ENCODE measurements at places on chromosomes 12 and 14.

DNA sequence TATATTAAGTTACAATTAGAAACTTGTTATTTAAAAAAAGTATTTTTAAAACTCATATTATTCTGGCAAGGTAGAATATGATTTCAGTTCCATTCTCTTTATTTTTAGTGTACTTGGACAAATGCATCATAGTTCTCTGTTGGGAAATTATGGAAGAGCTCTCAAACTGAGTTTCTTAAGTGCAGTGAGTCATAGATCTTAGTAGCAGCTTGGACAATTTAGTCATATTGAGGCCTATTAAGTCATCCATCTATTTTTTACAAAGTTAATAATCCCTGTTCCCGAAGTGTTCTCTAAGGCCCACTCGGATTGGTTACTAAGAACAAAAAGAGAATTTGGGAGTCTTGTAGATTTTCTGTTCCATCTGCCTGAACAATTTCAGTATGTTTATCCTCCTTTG is 113.9 kb downstream of the ANO4 start:
- no peak for DNase-seq

GRCh38 chr14:101350691-101351090 is 210.6 kb upstream of the DIO3 start:
- DNase-seq, result no peak

GRCh38 chr12:102322254-102322653 is 124.6 kb upstream of the PMCH start:
- no peak for DNase-seq

- DNase-seq, result no peak
These were observed 117.5 kb downstream of the MDGA2 start for GRCh38 chr14:47557894-47558293.

DNA sequence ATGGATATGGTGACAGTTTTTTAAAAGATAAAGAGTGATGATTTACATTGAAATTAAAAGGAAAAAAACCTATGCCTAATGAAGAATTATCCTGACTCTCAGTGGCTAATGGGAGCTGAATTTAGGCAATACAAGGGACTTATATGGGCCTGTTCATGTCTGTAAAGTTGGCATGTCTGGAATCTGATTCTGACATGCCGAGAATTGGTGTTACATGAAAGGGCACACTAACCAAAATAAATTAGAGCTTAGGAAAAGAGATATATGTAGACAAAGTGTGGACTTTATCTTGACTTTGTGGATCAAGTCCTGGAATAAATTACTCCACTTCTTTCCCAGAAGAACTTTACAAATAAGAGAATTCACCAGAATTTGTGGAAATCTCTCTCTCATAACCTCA is 1.1 kb downstream of the TDG start:
- no peak for DNase-seq

DNA sequence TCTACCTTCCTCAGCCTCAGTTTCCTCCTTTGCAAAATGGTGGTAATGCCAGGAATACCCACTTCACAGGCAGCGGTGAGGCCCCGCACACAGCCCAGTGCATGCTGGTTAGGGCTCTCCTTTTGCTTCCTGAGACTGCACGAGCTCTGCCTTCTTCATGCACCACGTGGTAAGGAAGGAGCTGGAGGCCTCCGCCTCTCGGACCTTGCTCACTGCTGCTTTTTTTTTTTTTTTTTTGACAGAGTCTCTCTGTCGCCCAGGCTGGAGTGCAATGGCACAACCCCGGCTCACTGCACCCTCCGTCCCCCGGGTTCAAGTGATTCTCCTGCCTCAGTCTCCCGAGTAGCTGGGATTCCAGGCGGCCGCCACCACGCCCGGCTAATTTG is 18.1 kb downstream of the TAMALIN start:
- no peak for DNase-seq

DNA sequence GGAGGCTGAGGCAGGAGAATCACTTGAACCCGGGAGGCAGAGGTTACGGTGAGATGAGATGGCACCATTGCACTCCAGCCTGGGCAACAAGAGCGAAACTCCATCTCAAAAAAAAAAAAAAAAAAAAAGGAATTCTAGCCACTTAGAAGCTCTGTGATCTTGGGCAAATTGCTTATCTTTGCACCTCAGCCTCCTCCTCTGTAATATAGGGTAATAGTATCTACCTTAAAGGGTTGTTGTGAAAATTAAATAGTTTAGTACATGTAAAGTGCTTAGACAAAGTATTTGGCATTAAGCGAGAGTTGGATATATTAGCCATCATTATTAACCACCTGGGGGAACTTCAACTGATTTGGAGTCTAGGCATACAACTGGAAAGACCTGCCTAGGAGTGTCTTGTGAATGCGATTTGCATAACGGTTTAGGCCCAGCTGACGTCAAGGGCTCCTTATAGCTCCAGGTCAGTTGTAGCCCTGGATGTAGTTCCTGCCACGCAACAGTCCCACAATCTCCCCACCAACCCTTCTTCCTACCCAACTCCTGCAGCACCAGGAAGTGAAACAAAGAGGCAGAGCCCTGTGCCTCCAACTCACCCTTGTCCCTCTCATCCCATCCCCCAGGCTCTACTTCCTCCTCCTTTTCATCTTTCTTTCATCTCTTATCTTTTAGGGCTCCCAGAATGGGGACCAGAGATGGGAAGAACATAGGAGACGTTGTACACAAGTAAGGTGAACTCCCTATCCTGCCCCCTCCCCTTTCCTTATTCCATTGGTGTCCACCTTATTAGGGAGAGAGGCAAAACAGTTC is 2.1 kb upstream of the IL23A start:
- no peak for DNase-seq

DNA sequence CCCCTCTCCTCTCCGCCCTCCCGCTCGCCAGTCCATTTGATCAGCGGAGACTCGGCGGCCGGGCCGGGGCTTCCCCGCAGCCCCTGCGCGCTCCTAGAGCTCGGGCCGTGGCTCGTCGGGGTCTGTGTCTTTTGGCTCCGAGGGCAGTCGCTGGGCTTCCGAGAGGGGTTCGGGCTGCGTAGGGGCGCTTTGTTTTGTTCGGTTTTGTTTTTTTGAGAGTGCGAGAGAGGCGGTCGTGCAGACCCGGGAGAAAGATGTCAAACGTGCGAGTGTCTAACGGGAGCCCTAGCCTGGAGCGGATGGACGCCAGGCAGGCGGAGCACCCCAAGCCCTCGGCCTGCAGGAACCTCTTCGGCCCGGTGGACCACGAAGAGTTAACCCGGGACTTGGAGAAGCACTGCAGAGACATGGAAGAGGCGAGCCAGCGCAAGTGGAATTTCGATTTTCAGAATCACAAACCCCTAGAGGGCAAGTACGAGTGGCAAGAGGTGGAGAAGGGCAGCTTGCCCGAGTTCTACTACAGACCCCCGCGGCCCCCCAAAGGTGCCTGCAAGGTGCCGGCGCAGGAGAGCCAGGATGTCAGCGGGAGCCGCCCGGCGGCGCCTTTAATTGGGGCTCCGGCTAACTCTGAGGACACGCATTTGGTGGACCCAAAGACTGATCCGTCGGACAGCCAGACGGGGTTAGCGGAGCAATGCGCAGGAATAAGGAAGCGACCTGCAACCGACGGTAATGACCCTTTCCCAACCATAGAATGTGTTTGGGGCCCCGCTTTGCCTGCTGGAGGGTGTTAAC is 615 bp downstream of the CDKN1B start:
- no peak for DNase-seq

DNA sequence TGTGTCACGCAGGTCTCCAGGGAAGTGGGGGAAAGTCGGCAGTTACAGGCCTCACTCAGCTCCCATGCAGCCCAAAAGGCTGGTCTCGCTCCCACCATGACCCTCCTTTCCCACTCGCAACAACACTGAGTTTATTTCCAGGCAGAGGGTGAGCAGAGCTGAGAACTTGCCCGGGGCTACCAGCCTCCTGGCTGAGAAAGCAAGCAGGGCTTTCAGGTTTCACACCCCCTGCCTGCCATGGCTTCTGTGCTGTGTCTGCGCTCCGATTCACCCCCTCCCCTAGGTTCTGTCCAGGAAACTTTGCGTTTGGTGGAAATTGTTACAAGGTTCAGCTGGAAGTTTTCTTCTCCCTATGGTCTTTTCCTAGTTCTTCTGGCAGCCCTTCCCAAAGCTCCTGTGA is 17.1 kb downstream of the OR10G2 start:
- DNase-seq, result no peak

DNA sequence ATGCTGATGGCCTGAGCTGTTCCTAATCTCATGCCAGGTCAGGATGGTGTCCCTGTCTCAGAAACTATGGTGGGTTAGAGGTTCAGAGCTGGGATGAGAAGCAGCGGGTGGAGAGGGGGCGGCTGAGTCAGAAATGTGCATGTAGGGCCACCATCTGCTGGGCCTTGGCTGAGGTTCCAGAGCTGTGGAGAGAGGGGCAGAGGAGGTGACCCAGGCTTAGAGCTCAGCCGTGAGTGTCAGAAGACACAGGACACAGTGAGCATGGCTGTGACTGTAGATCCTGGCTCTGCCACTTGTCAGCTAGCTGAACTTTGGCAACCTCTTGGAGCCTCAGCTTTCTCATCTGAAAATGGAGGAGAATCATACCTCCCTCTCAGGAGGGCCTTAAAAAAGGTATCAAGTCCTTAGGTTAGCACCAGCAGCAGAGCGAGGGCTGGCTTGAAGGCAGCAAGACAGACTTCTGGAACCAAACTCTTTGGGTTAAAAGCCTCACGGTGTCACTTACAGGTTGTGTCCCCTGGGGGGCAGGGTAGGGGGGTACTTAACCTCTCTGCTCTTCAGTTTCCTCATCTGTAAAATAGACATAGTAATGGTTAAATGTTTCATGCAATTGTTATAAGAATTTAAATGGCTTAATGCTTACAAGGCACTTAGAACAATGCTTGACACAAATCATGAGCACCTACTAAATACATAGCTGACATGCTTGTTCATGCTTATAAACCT is 34.8 kb downstream of the TMEM229B start:
- no peak for DNase-seq

- DNase-seq, result peak; percentile 19
These were observed 556 bp downstream of the TIMM9 start for GRCh38 chr14:58426670-58427280.

- DNase-seq, result no peak
These were observed 85.4 kb downstream of the HECTD1 start for GRCh38 chr14:31122098-31122611.

DNA sequence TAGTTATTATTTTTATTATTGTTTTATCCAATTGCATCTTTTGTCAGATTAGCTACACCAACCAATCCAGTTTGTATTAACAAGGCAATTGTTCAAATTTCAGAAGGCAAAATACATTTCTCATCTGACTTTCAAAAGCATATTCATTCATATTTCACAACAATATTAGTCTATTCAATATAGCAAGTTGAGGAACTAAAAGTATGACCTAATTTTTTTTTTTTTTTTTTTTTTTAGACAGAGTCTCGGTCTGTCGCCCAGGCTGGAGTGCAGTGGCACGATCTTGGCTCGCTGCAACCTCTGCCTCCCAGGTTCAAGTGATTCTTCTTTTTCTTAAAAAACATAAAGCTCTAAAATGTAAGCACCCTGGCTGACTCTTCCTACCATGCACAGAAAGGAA is 17.3 kb downstream of the COX14 start:
- DNase-seq, result no peak

- DNase-seq, result no peak
These were observed 518.2 kb downstream of the TMEM132D start for GRCh38 chr12:129385637-129385990.

- DNase-seq, result no peak
These were observed 16.5 kb downstream of the PWP1 start for GRCh38 chr12:107702106-107702505.

DNA sequence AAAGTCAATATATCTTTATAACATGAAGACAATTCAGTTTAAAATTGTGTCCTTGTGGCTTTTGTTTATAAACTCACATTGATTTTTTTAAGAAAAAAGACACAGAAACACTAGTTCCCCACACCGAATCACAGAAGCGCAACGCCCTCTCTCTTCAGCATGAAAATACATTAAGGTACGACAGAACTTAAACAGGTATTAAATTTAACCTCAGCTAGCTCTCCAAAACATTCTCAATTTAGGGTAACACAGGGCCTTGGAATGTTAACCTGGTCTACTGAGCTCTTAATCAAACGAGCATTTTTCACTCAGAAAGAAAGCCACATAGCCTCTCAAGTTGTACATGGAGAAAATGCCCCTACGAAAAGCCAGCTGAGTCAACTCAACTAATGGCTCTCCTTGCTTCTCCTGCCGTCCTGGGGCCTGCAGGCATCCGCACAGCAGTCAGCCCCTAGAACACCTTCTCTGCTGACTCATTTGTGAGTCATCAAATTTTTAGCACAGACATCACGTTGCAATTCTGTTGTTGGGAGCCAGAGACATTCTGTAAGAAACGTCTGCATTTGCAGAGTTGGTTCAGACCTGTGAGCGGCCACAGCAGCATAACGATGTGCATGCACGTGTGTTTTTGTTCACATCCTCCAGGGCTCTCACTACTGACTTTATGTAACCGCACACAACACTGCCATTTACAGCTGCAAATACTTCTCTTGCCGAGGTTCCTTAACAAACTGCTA is 141.6 kb downstream of the ITPR2 start:
- no peak for DNase-seq

GRCh38 chr14:101474563-101475455 is 86.5 kb upstream of the DIO3 start:
- DNase-seq, result no peak

GRCh38 chr12:120365675-120366340 is 3.2 kb downstream of the MSI1 start:
- DNase-seq, result no peak

DNA sequence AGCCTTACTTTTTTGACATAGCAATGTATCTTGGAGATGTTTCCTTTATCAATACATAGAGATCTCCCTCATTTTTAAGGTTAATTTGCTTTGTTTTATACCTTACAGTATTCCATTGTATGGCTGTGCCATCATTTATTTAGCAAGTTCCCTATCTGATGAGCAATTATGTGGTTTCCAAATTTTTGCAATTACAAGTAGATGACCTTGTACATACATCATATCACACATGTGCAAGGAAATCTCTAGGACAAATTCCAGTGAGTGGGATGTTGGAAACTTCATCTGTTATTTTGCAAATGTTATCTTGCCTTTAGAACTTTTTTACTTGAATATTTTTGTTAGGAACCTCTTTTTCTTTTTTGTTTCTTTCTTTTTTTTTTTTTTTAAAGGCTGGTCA is 49.7 kb downstream of the DRAM1 start:
- DNase-seq, result no peak

DNA sequence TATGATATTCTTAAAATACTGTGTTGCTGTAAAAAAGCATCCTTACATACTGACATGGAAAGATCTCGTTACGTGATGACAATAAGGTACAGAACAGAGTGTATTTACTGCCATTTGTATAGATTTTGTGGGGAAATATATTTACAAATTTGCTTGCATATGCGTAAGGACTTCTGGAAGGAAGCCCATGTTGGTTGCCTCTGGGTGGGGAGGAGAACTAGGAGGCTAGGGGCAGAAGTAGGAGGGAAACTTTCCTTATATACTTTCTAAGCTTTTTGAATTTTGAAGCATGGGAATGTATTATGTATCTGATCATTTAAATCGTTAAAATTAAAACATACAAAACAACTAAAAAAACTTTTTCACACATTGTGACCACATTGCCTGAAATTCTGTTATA is 9.7 kb downstream of the MYO1A start:
- DNase-seq, result no peak

- no peak for DNase-seq
These were observed 35.6 kb upstream of the ITPR2 start for GRCh38 chr12:26868447-26869103.

- DNase-seq, result no peak
These were observed 114.6 kb upstream of the KRAS start for GRCh38 chr12:25365340-25365730.

GRCh38 chr14:75312341-75312740 is 33.7 kb downstream of the FOS start:
- no peak for DNase-seq
